ENCODE measurements at places on chromosomes 3 and 15.

- DNase-seq: no peak
Observed at GRCh38 chr3:122502139-122502538, 12.6 kb downstream of the KPNA1 start.

- DNase-seq: no peak
Observed at GRCh38 chr15:78360958-78361718, 21.0 kb downstream of the CRABP1 start.

GRCh38 chr3:73547427-73548248 lies 77.1 kb downstream of the PDZRN3 start:
- peak; percentile 94 for DNase-seq

DNA sequence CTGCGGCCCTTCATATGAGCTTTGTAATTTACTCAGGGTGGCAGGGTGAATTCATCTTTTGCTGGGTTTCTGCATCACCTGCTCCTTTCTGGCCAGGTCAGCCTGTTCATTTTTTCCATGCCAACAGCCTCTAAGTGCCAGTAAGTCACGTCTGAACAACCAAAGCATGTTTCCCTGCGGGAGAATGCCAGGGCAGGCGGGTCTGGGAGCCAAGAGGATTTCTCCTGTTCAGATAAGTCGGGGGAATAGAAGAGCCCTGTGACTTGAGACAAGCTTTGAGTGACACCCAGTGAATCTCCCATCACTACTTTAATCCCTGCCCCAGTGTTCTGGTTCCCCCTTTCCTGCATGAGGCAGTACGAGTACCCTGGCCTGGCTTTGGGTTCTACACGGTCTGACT lies 153.1 kb downstream of the PGPEP1L start:
- no peak for DNase-seq

GRCh38 chr3:140627756-140628155 lies 50.1 kb upstream of the TRIM42 start:
- no peak for DNase-seq

GRCh38 chr3:98782824-98783500 lies 19.8 kb downstream of the ST3GAL6 start:
- no peak for DNase-seq

GRCh38 chr3:8760091-8760490 lies 9.3 kb downstream of the OXTR start:
- no peak for DNase-seq

GRCh38 chr3:57068437-57069089 lies 8.1 kb downstream of the SPATA12 start:
- DNase-seq: peak; percentile 60

DNA sequence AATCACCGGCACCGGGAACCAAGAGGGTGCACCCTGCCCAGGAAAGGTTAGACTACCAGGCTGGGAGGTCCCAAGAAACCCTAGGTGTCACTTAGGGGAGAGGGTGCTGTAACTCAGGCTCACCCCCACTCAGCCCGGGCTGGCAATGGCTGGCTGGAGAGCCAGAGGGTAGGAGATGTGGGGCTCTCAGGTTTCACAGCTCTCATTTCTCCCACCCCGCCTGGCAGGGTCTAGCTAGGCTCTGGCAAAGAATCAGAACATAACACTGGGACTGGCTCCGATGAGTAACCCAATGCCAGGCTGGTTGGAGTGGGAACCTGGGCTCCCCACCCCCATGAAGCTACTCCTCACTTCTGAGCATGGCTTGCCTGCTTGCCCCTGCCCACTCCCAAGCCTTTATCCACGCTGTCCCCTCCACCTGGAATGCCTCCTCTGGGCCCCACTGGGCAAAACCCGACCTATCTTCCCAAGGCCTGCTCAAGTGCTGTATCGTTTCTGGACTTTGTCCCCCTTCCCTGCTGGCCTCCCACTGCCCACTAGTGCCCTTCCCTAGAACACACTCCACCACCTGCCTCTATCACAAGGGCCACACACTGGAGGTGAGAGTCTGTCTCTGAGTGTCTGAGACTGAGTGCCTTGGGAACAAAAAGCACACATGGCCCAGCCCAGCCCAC lies 2.0 kb downstream of the CIB2 start:
- DNase-seq: no peak

GRCh38 chr15:97014001-97014400 lies 683.5 kb downstream of the NR2F2 start:
- DNase-seq: no peak

DNA sequence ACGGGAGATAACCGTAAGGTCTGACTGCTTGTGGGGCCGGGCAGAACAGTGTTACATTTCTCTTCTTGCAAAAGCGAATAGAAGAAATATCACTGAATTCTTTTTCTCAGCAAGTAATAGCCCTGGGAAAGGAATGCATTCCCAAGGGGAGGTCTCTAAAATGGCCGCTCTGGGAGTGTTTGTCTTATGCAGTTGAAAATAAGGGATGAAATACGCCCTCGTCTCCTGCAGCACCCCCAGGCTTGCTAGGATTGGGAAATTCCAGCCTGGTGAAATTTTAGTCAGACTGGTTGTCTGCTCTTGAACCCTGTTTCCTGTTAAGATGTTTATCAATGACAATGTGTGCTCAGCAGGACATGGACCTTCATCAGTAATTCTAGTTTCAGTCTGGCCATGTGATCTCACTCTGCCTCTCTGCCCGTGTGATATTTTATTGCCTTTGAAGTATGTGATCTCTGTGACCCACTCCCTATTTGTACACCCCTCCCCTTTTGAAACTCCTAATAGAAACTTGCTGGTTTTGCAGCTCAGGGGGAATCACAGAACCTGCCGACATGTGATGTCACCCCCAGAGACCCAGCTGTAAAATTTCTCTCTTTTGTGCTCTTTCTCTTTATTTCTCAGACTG lies 715.6 kb downstream of the ROBO1 start:
- no peak for DNase-seq

Data from AG09319 (cell line).